ENCODE measurements at places on chromosomes 6 and 20.

DNA sequence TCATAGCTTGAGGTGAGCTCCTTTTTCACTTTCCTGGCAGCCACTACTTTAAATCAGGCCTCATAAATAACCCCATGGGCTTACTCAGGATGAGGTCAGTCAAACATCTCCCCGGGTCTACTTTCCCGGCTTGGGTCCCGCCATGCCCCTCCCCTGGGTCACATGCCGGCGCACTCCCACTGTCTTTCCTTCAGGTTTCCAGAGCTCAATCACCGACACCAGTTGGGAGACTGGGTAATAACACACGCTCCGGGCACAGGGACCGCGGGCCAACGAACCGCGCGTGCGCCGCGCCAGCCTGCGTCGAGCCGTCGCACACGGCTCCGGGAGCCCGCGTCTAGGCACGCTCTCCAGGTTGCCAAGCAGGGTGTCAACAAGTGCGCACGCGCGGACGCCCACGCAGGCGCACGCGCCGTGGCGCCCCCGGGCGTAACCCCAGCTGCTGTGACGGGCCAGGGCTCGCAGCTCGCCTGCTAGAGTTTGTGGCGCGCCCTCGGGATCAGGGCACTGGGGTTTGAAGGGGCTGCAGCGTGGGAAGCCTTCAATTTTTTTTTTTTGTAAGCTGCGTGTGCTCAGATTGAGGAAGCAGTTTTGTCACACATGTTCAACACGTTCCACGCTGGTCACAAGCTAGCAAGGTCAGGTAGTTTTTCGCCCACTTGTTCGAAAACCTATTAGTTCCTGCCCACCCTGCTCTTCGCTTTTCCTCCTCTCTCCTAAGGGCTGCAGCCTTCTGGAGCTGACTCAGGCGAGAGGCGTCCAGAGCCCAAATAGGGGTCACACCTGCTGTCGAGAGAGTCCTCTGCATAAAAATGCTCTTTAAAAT is 31.8 kb downstream of the TFAP2B start:
- no peak for ATAC-seq

- ATAC-seq: no peak
Measured at GRCh38 chr6:44257753-44258324, 511 bp upstream of the SLC35B2 start.

- no peak for ATAC-seq
Measured at GRCh38 chr6:52164319-52165094, 21.7 kb upstream of the IL17A start.

DNA sequence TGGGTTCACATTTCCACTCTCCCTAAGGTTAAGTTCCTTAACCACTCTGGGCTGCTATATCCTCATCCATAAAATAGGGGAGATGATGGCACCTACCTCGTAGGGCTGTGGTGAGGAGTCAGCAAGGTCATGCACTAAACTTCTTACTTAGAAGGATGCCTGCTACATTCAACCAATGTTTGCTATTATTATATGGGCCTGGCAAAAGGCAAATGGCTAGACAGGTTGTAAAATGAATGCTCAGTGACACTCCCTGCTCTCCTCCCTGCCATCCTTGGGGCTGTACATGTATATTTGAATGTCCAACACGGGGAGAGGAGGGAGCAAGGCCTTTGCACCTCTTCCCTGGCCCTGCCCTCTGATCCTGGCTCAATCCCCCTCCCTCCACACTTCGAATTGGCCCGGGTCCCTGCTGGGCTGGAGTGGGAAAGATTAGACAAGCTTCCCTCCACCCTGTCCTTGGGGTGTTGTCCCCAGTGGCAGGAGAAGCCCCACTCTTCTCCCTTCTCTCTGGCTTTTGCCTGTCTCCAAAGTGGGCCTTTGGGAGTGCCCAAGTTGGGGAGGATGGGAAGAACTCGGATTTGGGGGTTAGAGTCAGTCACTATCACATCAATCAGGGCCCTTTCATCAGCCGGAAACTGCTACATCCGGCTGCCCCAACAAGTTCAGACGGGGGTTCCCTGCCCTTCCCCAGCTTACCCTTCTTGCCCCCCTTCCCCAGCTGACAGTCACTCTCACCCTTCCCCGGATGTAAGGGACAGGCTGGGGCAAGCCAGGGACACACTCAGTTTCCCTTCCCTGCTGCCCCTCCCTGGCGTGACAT is 36.3 kb upstream of the VEGFA start:
- peak; percentile 44 for ATAC-seq

- ATAC-seq: peak; percentile 54
Measured at GRCh38 chr6:14665827-14666724, 548.5 kb downstream of the CD83 start.

- ATAC-seq: no peak
Measured at GRCh38 chr20:63942250-63942951, 13.8 kb downstream of the UCKL1 start.

Measured in activated CD4-positive, CD25-positive, alpha-beta regulatory T cell treated with anti-CD3 and anti-CD28 coated beads, Interleukin-2, amount 50 U/mL, for 24 hours (primary cell).